ENCODE measurements at places on chromosomes 3 and 15.

GRCh38 chr3:27719314-27720003 lies 2.7 kb downstream of the EOMES start:
- no peak for DNase-seq

DNA sequence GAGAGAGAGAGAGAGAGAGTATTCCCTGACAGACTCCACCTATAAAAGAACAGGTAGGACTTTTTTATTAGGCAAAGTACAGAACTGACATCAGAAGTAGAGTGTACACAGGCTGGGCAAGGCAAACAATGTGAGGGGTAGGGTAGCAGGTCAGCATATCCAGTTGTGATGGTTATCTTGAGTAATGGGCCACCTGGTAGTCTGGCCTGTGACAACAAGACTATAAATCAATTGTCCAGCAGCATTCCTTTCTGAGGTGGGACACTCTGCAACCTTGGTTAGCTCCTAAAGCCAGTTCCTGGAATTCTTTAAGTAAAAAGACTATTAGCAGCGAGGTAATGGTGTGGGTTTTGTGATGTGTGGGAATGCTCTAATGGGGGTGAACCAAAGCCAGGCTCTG lies 14.9 kb upstream of the TMCC1 start:
- no peak for DNase-seq

DNA sequence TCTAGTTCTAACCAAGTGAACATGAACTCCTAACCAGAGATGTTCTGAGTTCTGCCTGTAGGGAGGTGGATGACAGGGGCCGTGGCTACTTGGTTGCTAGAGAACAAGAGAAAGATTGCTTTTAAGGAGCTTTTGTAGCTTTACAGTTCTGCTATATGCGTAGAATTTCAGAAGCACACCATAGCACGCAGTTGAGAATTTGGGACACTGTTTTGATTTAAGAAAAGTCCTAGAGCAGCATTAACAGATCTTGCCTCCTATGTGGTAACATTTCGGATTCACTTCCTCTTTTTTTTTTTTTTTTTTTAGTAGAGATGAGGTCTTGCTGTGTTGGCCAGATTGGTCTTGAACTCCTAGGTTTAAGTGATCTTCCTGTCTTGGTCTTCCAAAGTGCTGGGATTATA lies 181.7 kb downstream of the TCF12 start:
- DNase-seq: no peak

DNA sequence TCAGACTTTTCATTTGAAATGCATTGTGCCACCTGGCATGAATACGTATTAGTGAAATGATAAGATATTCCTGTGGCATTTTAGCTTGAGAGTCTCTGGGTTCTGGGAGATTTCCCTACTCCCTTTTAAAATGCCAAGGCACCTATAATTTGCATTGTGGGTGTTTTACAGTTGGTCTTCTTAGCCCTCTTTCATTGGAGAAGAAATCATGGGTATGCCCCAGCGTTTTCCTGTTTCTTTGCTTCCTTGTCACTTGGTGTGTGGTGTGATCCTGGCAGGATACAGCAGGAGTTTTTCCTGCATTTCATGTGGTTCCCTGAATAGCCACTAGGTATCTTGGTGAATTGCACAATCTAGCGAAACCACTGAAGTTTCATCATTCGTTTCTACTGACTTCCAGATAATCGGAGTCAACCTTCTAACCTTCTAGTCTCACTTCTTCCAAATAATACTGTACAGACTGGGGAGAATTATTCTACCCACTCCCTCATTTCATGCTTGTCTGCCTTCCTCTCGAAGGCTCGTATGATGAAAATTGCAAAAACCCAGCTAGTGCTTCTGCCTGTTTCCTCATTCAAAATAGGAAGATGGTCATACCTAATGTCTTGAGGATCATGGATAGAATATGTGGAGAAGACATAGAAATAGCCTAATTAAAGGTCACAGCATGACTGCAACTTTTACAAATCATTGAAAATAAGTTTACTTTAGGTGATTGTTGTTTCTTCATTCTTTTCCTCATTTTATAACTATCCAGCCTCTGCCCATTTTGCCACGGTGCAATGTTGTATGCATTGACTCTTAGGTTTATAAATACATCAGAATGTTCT lies 2.6 kb downstream of the BHLHE40 start:
- no peak for DNase-seq
